CD4-positive, alpha-beta T cell treated with Interleukin-4 for 4 hours (primary cell): ENCODE measurements at places on chromosomes 13 and 19.
A peak's percentile ranks its signal among the peaks of the same experiment; 100 is the strongest.

- no peak for DNase-seq
These were observed 121.1 kb downstream of the FLT1 start for GRCh38 chr13:28373810-28374209.

- DNase-seq = no peak
These were observed 654 bp upstream of the MEGF8 start for GRCh38 chr19:42324655-42325307.

DNA sequence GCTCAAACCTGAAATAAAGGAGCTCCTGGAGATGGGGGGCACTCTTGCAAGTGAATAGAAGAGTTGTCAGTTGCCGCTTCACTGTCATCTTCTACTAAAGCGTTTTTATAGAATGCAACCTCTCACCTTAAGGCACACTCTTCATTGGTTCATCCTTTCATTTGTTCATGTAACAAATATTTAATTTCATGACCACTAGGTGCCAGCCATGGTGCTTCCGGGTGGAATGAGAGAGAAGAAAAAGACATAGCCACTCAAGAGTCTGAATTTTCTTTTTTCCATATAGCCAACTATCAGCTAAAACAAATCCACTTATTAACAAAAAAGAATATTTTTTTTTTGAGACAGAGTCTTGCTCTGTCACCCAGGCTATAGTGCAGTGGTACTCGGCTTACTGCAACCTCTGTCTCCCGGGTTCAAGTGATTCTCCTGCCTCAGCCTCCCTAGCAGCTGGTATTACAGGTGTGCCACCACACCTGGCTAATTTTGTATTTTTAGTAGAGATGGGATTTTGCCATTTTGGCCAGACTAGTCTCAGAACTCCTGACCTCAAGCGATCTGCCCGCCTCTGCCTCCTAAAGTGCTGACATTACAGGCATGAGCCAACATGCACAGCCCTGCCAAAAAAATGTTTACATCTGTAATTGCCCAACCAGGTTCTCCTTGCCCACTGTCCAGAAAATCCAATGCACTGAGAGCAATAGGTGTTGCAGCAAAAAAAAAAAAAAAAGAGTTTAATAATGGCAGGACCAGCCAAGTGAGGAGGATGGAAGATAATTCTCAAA, 22.1 kb upstream of the SACS start:
- no peak for DNase-seq

DNA sequence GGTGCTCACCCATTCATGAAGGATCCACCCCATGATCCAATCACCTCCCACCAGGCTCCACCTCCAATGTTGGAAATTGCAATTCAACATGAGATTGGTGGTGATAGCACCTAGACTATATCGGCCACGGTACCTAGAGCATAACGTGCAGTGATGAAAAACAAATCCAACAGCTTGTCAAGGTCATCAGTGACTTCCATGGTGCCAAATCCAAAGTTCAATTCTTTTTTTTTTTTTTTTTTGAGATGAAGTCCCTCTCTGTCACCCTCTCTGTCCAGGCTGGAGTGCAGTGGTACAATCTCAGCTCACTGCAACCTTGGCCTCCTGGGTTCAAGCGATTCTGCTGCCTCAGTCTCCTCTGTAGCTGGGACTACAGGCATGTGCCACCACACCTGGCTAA, 17.1 kb upstream of the ACP7 start:
- no peak for DNase-seq

DNA sequence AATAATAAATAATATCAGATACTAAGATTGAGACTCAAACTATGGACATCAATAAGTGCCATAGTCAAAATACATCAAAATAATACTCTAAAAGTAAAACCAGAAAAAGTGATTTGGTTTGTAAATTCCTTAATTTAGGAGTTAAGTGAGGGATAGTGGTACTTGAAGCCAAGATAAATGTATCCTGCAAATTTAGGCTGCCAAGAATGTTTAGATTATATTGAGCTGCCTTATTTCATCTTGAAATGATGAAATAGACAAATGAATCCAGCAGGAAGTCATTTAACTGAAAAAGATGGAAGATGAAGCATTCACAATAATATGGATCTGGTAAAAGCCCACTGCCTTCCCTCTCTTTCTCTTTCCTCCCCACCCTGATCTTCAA, 112.3 kb downstream of the LRCH1 start:
- no peak for DNase-seq

DNA sequence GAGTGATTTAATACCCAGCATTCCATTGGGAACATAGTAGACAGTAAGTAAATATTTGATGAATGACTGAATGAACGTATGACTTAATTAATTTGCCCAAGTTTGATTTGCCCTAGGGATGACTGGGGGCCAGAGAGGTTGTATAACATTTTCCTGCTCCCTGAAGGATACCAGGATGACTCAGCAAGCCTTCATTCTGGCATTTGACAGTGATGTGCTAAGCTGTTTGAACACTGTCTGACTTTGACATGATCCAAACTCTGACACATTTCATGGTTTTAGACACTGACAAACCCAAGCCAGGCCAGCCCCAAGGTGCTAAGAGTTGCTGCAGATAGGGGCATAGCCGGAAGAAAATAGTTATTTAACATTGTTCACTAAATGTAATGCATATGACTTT, 53.4 kb upstream of the KLF12 start:
- no peak for DNase-seq

DNA sequence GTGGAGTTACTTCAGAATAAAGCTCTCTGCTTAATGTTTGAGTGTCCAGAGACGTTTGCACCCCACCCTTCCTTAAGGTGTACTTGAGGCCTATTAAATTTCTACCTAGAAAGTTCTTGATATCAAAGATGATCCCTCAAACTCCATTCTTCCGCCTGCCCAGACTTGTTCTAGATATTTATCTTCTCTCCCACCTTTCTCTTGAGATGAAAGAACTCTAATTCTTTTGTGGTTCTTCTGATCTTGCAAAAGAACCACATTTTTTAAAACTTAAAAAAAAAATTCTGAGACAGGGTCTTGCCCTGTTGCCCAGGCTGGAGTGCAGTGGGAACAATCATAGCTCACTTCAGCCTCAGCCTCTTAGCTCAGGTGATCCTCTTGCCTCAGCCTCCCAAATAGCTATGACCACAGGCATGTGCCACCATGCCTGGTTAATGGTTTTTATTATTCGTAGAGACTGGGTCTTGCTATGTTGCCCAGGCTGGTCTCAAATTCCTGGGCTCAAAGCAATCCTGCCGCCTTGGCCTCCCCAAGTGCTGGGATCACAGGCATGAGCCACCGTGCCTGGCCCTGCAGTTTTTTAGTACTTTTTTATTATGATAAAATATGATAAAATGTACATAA, 94.3 kb downstream of the SIPA1L3 start:
- no peak for DNase-seq

DNA sequence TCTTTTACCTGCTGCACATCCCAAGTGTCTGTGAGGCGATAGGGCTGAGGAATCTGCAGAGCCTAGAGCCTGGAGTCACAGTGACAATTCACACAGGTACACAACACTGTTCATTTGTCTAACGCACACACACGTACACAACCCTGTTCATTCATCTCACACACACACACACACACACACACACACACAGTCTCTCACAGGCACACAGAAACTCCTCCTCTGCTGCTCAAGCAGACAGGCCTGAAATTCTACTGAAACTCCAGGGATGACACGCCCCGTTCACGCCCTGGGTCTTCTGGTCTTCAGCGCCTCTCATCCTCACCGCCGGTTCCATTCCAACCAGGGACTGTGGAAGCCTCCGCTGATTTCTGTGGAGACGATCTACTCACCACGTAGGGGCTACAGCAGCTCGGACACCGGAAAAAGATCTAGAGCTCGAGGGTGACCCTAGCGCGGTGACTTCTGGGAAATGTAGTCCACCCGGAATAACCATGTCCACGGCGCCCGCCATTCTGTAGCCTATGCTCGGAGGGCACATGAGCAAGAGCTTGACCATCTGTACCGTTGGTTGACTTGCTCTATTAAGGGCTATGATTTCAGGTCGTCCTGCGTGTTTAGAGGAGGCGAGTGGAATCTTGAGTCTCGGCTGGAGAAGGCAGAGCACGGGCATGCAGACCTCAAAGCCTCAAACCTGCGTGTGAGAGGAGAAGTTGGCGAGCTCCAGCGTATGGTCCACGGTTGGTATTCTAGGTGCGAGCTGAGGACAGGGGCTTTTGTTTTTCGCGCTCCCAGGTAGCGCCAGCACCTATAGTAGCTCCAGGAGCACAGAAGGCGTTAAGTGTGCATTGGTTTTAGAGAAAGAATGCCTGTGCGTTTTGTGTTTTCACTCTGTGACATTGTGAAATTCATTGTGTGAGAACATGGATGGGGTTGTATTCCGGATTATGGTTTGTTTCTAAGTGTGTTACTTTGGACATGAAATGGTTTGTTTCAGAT, 33.4 kb downstream of the ZNF45 start:
- DNase-seq = peak; percentile 68

- no peak for DNase-seq
These were observed 3.4 kb downstream of the TMPRSS9 start for GRCh38 chr19:2363419-2363818.

GRCh38 chr13:79011179-79011578, 352.2 kb upstream of the OBI1 start:
- no peak for DNase-seq

DNA sequence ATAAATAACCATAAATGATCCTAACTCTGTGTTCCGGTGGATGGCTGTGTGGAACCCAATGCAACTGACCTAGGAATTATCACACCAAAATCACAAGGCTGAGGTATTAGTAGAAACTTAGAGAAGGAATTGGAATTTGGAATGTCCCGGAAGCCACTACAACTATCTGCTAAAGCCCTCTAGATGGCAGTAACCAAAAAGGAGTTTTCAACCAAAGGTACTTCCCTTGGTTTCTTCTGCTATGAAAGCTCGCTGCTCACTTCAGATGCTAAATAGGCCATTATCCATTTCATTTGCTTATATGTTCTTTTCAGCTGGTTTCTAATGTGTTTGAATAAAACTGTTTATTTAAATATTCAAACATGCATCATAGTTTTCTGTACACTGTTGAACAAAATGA, 1589.1 kb upstream of the SPRY2 start:
- no peak for DNase-seq

GRCh38 chr19:3455393-3455955, 24.9 kb downstream of the SMIM24 start:
- no peak for DNase-seq

DNA sequence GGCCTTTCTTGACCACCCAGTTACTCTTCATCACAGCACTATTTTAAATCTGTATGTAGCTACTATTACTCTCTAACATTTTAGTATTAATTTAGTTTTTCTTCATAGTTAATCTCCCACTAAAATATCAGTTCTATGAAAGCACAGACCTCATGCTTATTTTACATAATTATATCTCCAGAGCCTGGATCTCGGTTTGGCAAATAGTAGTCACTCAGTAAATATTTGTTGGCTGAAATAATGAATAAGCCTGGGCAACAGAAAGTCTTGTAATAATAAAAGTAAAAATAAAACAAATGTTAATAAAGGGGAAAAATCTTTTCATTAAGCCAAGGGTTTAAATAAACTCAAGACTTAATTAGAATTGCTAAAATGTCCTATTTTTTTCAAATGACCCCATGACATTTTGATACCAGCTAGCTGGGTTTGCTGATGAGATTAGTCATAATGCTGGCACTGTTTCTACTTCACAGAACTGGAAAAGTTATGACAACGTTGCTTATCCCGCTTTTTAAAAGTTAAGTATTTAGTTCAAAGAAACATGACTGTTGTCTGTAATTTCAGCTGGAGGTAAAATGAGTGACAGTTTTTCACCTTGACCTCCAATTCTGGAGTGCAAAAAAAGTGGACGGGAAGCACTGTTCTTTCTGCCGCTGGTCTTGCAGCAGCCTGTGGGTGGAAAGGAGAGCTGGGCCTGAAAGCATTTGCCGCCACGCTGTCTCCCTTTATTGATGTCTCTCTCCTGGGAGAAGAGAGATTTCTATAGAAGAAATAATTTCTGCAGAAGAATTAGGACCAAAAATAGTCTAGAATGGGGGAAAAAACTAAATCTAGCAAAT, 85.2 kb upstream of the SPATA13 start:
- no peak for DNase-seq

GRCh38 chr13:46860722-46861121, 36.1 kb downstream of the HTR2A start:
- no peak for DNase-seq

- no peak for DNase-seq
These were observed 1130.2 kb downstream of the SLITRK5 start for GRCh38 chr13:88801361-88801760.

DNA sequence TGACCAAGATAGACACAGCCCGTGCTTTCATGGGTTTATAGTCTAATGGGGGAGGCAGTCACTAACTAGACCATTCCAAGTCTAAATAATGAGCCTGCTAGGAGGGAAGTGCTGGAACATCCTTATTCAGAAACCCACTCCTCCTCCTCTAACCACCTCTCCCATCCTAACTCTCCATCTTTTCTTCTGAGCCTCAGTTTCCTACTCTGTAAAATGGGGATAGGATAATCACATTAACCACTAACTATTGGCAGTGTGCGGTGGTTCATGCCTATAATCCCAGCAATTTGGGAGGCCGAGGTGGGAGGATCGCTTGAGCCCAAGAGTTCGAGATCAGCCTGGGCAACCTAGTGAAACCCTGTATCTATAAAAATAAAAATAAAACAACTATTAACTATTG, 68.7 kb downstream of the MAP4K1 start:
- no peak for DNase-seq

DNA sequence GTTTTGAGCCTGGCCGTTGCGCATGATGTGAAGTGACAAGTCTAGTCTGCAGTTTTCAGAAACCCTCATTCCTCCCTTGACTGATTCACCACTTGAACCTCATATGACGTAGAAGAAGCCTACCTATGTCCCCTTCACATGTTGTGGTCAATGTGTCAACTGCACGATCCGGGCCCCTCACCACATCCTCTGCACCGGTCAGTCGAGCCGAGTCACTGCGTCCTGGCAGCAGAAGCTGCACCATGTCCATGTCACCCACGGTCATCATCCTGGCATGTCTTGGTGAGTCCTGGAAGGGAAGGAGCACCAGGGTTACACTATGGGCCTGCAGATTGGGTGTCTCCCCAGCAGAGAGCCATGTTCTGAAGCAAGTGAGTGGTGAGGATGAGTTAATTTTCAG, at the start of gene KIR2DL4:
Gene KIR2DL4, plus strand, starts transcription at position 201 of the 400 bp plus-strand sequence. Its CDS starts 42 bp downstream, at position 243.
- no peak for DNase-seq

GRCh38 chr19:34320277-34320676, 44.7 kb upstream of the GPI start:
- no peak for DNase-seq

DNA sequence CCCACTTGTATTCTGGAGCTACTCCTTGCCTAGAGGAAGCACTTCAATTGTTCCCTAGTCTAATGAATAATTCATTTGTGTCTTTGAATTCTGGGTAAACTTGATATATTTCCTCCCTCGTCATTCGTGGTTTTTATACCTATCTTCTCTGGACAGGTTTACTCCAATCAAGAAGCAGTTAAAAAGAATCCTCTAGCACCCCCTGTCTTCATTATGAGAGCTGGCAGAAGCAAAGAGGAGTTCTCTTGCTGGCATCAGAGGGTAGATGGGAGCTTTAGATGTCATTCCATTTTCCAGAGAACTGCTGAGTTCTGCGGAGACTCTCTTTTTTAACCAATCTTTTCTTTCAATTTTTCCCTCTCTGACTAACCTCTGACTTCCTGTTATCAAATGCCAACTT, 627.7 kb downstream of the FGF9 start:
- DNase-seq = no peak

DNA sequence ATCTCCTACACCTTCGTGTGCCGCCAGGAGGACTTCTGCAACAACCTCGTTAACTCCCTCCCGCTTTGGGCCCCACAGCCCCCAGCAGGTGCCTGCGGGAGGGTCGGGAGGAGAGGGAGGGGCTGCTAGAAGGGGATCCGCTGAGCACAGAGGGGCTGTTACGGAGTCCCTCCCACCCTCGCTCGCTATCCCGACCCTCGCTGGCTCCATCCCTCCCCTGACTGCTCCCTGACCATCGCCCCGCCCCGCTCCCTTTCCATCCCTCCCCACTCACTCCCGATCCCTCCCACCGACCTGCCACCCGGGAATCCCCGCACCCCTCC, 780 bp downstream of the CD177 start:
- no peak for DNase-seq
